ENCODE measurements at places on chromosomes 12 and 14.

GRCh38 chr12:43179486-43179885 lies 372.5 kb downstream of the ADAMTS20 start:
- DNase-seq, result no peak

- no peak for DNase-seq
Measured at GRCh38 chr12:58703866-58704265, 216.4 kb downstream of the LRIG3 start.

- no peak for DNase-seq
Measured at GRCh38 chr12:26554332-26554731, 278.7 kb downstream of the ITPR2 start.

- DNase-seq, result no peak
Measured at GRCh38 chr12:102024765-102025164, 37.0 kb downstream of the WASHC3 start.

- DNase-seq, result no peak
Measured at GRCh38 chr12:32281098-32281497, 118.3 kb upstream of the FGD4 start.
